Activated effector memory CD4-positive, alpha-beta T cell treated with anti-CD3 and anti-CD28 coated beads, Interleukin-2, amount 50 U/mL, for 16 hours (primary cell): ENCODE measurements at places on chromosomes 4 and X.
A peak's percentile ranks its signal among the peaks of the same experiment; 100 is the strongest.

DNA sequence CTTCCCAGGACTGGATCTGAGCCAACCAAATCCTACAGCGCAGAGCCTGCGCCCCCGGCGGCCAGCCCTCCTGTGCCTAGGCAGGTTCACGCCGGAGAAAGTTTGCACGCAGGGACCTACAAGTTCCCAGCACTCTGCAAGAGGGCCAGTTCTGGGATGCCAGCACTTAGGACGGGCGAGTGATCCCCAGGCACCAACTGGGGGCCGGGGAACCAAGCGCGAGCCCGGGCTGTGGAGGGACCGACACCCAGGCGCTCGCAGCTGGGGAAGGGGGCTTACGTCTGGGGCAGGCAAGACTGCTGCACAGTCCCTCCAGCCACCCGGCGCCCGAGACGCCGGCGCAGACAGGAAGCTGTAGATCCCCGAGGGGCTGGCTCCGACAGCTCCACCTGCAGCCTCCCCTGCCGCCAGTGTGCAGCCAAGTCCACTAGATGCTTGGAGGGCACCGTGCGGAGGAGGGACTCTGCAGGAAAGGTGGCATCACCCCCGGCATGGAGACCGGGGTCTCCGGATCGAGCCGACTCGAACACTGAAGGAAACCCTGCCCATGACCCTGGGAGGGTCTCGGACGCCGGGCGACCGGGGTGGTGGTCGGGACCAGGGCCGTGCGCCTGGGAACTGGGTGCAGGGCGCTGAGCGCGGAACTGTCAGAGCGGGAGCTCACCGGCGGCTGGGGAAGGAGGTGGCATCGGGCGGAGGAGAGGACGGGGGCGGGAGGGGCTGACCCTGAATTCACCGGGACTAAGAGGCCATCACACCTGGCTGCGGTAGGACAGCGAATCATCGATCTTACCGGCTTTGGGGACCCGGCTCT lies 566 bp downstream of the CORIN start:
- DNase-seq, result peak; percentile 80

GRCh38 chr4:53532521-53532920 lies 58.8 kb downstream of the LNX1 start:
- DNase-seq, result no peak

GRCh38 chr4:101785486-101785885 lies 5.0 kb upstream of the BANK1 start:
- no peak for DNase-seq

- DNase-seq, result no peak
These were observed 43.6 kb downstream of the TIGD4 start for GRCh38 chr4:152735906-152736305.

DNA sequence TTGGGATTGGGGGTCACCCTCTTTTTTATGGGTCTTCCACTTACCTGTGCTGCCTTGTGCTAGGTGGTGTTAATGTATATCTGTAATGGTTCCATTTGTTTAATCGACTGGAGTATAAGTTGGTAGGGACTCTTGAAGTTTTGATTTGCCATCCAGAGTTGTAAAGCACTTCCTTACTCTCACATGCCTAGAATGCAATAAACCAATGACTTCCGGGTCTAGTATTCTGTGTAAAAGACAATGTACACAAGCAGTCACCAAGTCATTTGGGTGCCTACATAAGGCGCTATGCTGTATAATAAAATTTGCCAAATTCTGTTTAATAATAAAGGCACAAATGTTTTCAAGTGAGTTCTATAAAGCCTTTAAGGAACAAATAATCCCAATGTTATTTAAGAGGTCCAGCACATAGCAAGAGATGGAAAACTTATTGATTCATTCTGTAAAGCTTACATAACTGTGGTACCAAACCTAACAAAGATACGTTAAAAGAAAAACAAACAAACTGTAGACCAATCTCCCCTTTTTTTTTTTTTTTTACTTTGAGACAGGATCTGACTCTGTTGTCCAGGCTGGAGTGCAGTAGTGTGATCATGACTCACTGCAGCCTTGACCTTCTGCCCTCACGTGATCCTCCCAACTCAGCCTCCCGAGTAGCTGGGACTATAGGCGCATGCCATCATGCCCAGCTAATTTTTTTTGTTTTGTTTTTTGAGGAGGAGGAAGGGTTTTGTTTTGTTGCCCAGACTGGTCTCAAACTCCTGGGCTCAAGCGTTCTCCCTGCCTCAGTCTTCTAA lies 41.5 kb upstream of the HPRT1 start:
- no peak for DNase-seq

DNA sequence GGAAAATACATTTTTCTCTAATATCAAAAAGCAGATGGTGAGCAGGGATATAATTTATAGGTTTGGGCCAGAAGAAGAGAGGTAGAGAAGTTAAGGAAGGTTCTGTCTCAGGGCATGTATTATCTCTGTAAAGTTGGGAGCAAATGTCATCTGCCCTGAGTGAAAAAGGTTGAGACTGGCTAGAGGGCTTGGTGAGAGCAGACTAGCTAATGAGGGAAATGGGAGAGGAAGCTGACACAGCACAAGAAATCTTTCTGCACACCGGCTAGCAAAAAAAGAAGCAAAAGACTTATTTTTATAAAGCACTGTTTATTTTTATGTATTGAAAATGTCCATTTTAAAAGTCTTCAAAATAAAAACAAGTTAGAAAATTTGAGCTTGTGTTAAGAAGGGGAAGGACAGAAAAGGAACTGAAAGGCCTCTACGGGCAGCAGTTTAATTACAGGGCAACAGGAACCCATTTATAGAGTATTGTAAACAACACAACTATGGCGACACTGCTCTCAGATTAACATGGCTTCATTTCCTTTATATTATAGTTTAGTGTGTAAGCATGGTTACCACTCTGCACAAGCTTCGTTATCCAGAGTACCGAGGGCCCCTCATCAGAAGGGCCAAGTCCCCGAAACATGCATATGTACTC lies 17.4 kb downstream of the CD40LG start:
- DNase-seq, result no peak

- no peak for DNase-seq
These were observed 30.0 kb downstream of the METAP1 start for GRCh38 chr4:99025506-99025905.

GRCh38 chrX:154378059-154378798 lies 866 bp upstream of the EMD start:
- DNase-seq, result peak; percentile 76

- no peak for DNase-seq
These were observed 48.8 kb downstream of the BMX start for GRCh38 chrX:15549189-15550012.

DNA sequence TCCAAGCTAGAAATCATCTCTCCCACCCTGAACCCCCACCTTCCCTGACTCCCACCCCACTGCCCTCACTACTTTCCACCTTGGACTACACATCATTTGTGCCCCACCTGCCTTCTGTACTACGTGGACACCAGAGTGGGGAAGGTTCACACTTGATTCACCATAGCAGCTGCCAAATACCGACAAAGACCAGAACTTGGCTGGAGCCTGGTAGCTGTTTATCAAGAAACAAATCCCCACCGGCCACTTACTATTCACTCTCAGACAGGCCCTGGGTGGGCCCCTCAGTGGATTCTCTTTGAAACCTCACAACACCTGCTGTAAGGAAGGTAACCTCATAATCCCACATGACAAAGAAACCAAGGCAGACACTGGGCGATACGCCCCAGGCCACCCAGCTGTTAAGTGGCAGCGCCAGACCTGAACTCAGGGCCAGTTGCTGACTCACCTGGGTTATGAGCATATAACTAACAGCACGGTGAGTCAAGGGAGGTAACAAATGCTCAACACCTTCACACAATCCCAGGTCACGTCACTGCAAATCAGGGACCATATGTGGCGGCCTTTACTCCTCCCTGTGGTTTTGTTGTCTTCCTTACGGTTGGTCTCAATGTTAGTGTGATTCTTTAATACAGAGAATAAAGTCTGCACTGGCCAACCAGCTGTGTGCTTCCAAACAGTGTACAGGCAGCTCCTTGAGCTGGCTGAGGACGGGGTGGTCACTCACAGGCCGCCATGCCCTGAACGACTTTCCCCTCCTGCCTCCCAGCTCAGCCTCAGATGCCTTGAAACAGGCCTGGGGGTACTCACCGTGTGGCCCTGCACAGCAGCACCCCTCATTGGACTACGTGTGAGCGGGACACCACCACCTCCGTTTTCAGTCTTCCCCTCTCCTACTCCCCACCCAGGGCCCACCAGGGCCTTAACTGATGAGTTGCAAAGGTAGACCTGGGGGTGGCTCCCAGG lies 7.5 kb downstream of the WDR1 start:
- DNase-seq, result peak; percentile 80

DNA sequence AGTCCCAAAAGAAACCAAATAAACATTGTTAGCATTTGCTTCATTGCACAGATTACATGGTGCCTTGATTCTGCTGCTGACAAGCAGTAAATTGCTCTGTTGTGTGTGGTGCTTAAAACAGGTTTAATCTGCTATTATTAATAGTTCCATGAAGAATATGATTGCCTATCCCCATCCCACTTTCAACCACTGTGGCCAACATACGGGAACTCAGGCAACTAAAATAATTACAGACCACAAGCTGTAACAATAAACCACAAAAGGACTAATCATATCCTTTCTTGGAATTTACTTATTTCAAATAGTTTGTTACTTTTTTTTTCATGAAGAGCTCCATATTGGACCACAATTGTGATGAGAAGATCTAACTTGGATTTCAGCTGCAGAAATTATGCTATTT lies 131.5 kb downstream of the PACRGL start:
- no peak for DNase-seq

DNA sequence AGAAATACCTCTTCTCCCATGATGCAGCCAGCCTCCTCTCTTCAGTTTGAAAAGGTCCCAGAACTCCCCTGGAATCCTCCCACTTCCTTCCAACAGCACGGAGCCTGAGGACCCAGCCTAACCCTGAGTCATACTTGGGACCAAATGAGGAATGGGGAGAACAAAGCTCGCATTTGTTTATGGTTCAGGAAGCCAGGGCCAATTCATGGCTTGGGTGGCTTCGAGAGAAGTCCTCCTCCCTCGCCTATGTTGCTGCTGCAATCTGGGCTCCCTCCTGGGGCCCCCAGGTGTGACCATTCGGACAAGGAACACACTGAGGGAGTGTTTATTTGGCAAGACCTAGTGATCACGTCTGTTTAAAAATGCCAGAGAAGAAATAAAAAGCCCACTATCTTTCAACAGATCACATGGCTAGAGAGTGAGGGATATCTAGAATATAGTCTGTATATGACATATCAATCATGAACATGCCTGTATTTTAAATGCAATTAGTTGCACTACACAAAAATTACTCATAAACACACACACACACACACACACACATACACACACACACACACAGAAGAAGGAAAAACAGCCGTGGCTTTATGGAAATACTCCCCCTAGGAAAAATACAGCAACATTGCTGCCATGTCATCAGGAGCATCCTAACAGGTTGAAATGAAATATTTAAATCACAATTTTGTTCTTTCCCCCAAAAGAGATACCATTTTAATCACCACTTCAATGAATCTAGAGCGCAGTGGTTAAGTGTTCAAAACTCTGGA lies 155.7 kb upstream of the MAP3K15 start:
- no peak for DNase-seq

- no peak for DNase-seq
These were observed 20.2 kb downstream of the MMRN1 start for GRCh38 chr4:89914609-89915550.

DNA sequence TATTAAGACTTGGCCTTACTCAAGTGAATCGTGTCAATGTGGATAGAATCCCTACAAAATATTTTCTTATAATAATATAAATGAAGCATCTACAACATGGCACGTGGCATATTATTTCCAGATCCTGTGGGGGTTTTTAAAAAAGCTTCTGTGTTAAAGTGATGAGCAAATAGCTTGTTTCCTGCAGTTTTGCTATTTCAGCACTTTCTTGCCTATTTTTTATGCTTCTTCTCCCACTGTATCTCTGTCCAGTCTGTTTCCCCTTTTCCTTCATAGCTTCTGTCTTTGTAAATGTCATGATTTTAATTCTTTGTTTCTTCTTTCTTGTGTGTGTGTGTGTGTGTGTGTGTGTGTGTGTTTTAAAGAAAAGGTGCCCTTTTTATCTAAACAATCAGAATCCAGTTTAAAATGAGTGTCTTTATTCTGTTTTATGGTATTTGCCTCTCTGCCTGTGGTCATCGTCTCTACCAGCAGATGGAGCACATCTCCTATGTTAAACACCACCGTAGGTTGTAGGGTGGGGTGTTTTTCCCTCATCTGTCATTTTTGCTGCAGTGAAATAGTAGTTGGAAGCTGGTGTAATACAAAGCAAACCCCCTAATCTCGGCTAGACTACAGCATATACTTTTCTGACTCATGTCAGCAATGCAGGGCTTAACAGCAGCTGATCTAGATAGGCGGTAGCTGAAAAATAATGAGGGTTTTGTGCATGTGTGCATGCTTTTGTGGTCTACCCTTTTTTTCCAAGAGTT lies 33.1 kb downstream of the FTHL17 start:
- peak; percentile 54 for DNase-seq

- DNase-seq, result no peak
These were observed 935.6 kb downstream of the PDHA2 start for GRCh38 chr4:96775501-96775900.

DNA sequence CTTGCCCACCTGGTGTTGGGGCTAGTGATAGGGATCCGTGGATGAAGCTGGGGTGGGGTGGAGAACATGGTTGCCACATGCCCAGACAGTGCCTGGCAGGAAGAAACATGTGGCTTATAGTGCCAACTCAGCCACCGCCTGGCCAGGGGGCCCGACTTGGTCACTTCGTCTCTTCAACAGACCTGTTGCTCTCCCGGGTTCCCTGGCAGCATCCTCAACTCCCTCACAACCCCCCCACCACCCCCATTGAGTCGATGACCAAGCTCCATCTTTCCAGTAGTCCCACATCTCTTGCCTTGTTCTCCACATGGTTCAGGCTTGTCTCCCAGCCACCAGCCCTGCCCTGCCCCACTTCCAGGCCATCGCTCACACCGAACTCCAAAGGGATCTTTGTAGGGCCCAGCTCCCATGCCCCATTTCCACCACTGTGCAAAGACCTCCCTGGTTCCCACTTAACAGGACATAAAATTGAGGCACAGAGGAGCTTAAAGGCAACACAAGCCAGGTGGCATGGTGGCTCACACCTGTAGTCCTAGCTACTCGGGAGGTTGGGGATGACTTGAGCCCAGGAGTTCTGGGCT lies 7.8 kb downstream of the PNCK start:
- DNase-seq, result no peak

DNA sequence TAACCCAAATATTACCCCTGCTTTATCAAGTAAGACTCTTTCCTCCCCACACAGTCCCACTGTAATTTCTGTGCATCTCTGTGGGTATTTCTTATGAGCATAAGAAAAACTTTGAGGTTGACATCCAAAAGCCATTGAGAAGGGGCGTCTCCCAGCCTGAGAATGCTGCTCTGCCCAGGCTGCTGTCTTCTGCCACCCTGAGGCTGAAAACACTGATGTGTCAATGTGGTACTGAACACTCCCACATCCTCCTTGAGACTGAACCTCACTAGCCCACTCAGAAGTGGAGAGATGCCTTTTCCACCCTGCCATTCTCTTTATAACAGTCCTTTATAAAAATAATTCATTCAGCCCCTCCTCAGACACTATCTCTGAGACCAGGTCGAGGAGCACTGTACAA lies 120.8 kb downstream of the SMIM20 start:
- DNase-seq, result peak; percentile 64

- DNase-seq, result no peak
These were observed 5.4 kb downstream of the KLHL5 start for GRCh38 chr4:39067451-39067850.
